ENCODE measurements at places on chromosomes 2 and 18. TPM values are rescaled to one million over a fixed set of nuclear protein-coding genes. Genes with fewer than 3 reads are reported as not detected.

The SERPINB4 gene
- total RNA-seq, result not detected

The MBD2 gene
- total RNA-seq, result 29.3 TPM

The CNNM3 gene
- 16.6 TPM for total RNA-seq

The OR6B3 gene
- total RNA-seq, result not detected

The ADCY3 gene
- total RNA-seq, result 20.4 TPM
